Liver (tissue), 10 donors: ENCODE measurements at places on chromosomes 3 and 15. TPM values are rescaled to one million over a fixed set of nuclear protein-coding genes. Genes with fewer than 3 reads are reported as not detected.

SCN11A gene
- total RNA-seq: 0.08 TPM

MYO5C gene
- total RNA-seq: 8.6 TPM

CCDC33 gene
- total RNA-seq: not detected

RBMS3 gene
- 6.8 TPM for total RNA-seq

HHATL gene
- 0.17 TPM for total RNA-seq

PLCH1 gene
- 1.0 TPM for total RNA-seq

GRM7 gene
- 0.33 TPM for total RNA-seq

DNA sequence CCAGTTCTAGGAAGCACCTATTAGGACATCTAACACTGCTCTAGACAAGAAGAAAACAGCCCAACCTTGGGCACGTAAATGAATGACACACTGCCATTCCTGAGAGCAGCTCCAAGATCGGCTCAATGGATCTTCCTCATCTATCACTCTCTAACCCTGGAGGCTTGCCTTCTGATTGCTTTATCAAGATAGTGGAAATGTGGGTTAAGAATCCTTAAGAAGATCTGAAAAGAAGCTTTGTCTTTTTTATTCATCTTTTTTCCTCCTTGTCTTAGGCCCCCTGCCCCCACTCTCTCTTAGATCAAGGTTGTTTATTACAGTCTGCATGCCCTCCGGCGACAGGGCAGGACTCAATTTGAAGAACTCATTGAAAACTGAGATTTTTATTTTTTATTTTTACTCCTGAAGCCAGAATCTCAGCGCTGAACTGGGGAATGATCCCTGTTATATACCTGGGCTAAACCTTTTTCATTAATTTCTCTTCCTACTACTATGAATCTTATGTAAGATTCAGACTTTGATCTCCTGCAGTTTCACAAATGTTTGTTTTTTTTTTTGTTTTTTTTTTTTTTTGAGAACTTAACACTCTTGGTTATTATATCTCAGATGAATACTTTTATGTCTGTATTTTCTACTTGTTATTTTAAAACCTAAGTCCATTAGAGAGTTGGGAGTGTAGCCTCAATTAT, 219.5 kb downstream of the SV2B start:
- no peak for DNase-seq

DNA sequence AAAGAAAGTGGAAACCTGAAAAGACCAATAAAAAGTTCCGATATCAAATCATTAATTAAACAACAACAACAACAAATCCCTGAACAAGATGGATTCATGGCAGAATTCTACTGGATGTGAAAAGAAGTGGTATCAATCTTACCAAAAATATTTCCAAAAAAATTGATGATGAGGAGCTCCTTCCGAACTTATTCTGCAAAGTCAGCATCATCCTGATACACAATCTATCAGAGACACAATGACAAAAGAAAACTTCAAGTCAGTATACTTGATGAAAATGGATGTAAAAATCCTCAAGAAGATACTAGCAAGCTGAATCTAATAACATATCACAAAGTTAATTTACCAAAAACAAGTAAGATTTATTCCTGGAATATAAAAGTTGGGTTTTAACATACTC, 881.8 kb downstream of the SI start:
- DNase-seq: no peak

- DNase-seq: no peak
Observed at GRCh38 chr3:188760408-188760807, 411.4 kb upstream of the TPRG1 start.

GRCh38 chr3:98565237-98565643, 28.2 kb downstream of the CPOX start:
- no peak for DNase-seq

GRCh38 chr15:85636351-85636750, 158.4 kb downstream of the KLHL25 start:
- DNase-seq: no peak

GRCh38 chr3:28019740-28020139, 221.7 kb upstream of the CMC1 start:
- no peak for DNase-seq

- no peak for DNase-seq
Observed at GRCh38 chr3:192514081-192514753, 213.1 kb downstream of the FGF12 start.

DNA sequence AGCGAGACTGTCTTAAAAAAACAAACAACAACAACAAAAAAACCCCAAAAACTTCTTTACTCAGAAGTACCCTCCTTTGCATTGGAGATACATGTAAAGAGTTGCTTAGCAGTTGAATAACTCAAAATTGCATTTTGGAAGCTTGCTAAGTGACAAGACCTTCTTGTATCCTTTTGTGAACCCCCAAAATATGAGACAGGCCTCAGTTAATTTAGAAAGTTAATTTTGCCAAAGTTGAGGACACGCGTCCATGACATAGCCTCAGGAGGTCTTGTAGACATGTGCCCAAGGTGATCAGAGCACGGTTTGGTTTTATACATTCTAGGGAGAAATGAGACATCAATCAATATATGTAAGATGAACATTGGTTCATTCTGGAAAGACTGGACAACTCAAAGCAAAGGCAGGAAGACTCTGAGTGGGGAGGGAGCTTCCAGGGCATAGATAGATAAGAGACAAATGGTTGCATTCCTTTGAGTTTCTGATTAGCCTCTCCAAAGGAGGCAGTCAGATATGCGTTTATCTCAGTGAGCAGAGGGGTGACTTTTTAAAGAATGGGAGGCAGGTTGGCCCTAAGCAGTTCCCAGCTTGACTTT, 1.7 kb upstream of the ARF4 start:
- no peak for DNase-seq

DNA sequence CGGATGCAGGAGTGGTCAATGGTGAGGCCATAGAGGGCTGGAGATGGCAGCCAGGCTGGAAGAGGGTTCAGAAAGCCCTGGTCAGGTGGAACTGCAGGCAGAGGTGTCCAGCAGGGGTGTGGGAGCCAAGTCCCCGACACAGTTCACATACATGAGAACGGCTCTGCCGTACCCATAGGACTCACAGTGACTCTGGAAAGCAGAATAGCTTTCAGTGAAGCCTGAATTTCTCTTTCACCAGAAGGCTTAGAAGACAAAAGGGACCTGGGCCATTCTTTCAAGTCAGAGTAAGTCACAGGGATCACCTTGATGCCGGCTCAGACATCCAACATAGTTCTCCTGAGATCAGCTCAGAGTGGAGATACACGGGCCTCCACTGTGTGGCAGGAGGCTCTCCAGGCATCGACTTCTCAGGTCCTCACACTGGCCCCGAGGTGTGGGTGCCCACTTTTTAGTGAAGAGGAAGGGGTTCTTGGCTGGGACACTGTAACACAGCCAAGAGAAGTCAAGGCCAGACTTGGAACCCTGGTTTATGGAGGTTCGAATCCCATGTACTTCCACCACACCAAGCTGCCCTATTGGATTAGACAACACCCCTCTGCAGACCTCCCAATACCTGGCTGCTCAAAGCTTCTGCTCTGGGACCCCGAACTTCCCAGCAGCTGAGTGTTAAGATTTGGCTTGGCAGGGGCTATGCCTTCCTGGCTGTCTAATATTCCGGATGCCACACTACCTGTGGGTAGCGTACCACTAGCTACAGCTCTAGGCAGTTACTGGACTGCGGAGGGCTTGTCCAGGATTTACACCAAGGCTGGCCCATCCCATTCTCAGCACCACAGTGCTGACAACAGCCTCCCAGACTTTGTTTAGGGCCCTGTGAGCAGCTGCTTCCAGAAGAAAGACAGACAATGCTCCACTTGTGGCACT, 40.4 kb upstream of the RAB6B start:
- DNase-seq: peak; percentile 24

DNA sequence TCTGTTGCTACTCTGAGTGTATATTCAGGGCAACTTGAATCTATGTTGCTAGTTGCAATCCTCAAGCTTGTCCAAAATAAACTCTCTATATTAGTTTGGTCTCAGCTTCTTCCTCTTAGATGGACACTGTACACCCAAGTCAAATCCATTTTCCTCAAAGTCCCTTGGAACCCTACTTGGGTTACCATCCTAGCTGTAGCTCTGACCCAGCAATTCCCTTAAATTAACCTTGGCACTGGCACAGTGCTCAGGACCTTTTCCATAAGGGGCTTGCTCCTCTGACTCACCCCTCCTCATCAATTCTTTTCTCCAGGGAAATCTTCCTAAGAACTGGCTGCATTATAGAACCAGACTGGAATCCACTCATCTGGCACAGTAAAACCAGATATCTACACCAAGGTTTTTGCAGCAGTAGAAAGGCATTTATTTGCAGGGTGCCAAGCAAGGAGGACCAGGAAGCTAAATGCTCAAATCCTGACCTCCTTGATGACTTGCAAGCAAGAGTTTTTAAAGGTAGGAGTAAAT, 44.9 kb upstream of the B3GALNT1 start:
- no peak for DNase-seq

- no peak for DNase-seq
Observed at GRCh38 chr3:53350652-53351051, 3.3 kb upstream of the DCP1A start.

DNA sequence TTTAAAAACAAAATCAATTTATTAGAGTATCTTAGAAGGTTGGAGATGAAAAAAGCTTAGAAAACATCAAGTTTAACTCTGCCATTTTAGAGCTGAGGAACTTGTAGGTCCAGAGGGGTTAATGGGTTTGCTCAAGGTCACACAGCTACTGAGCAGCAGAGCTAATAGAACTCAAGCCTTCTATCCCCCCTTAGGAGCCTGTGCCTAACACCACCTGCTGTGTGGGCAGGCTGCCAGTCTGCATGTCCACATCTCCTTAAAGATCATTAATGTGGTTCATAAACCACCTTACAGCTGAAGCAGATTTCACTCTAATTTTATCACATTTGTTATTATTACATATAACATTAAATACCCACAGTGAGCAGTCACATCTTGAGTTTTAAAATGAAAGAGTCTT, 14.1 kb upstream of the SLC35G2 start:
- DNase-seq: no peak

DNA sequence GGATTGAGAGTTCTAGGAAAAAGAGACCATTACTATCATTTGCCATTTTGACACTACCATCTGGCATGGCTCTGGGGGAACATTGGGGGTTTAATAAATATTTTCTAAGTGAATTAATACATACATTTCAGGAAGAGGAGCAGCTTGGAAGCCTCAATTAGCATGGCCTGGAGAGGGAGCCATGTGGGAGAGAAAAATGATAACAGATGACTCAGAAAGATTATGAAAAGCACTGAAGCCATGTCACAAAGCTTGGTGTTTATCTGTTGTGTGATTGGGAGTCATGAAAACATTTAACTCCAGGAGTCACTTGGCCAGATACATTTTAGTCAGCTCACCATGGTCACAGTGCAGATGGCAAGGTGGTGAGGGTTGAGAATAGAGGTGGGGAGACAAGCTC, 121.0 kb downstream of the SSR3 start:
- DNase-seq: no peak

- no peak for DNase-seq
Observed at GRCh38 chr3:63908081-63908736, 4.0 kb downstream of the SCAANT1 start.

- DNase-seq: no peak
Observed at GRCh38 chr3:182843478-182843877, 50.2 kb downstream of the ATP11B start.

DNA sequence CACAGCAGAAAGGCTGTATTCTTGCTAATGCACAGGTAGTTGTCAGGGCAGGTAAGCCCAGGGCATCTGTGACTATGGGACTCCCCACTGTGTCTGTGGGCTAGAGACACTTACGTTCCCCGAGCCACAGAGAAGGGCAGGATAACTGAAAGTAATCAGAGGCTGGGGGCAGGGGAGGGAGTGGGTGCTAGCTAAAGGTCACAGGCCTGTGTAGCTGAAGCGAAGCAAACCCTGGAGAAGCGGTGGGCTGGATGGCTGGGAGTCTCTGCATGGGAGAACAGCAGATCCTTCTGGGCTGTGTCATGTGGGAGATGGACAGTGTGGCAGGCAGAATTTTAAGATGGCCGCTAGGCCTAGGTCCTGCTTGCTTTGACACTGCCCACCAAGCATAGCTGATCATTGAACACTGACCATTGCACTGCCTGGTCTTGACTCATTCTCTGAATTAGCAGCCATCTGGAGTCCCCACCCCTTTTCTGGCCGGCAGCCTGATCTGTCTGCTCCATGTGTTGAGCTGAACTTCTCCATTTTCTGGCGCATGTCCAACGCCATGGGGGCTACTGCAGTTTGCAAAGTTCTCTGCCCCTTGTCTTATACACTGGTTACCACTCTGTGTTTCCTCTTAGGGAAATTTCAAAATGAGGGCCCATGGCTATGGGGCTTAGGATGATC, 110.0 kb downstream of the DGKG start:
- no peak for DNase-seq
